ENCODE measurements at places on chromosomes 7 and 10. TPM values are rescaled to one million over a fixed set of nuclear protein-coding genes. Genes with fewer than 3 reads are reported as not detected.

FRAT2 gene
- 8.6 TPM for total RNA-seq

POLR3A gene
- 31.4 TPM for total RNA-seq

PNLIPRP3 gene
- total RNA-seq = not detected

TMEM236 gene
- 0.05 TPM for total RNA-seq

CPEB3 gene
- 1.4 TPM for total RNA-seq

PPP1R3C gene
- 3.6 TPM for total RNA-seq

AKR1C8 gene
- not detected for total RNA-seq

All from neural crest cell (in vitro differentiated cells).